Stimulated activated CD4-positive, alpha-beta T cell treated with anti-CD3 and anti-CD28 coated beads, Interleukin-1b, Interleukin-23, amount 100 ng/mL, for 24 hours (primary cell): ENCODE measurements at places on chromosomes 4 and X.

DNA sequence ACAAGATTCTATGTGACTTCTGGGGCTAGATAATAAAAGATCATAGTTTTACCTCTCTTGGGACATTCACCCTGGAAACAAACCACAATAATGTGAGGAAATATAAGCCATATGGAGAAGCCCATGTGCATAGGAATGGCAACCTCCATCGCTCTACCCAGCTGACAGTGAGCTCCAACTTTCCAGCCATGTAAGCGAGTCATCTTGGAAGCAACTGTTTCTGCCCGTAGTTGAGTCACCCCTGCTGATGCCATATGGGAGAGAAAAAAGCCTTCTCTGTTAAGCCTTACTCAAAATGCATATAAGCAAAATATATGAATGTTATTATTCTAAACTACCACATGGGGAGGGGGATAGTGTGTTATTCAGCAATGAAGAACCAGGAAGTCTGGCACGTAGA, 31.4 kb upstream of the RELL1 start:
- DNase-seq: no peak

DNA sequence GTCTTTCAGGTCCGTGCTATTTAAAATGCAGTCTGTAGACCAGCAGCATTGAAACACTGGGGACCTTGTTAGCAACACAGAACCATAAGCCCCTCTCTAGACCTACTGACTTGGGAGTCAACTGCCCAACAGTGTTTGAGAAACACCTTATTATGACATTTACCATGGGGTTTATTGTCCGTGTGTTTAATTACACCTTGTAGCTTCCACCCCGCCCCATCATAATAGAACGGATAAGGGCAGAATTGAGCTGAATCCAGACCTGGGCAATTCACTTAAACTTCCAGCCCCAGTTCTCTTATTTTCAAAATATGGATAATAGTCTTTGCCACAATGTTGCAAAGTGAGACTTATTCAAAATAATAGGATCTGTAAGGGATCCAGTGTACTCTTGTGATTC, 30.6 kb upstream of the CLNK start:
- no peak for DNase-seq

DNA sequence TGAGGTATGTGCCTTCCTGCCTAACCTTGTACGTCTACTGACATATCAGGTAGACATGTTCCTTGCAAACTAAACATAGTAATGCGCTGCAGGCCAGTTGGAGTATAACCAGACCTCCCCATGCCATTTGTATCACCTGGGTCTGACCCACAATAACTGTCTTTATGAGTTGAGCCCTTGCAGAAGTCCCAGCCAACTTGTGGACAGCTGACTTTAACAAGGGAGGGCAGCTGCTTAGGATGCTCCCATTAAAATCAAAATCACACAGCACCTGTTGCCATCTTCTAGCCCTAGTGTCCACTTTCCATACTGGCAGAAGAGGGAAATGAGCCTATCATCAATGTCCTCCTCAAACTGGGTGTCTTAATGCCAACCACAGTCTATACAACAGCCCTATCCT, 41.6 kb downstream of the KANTR start:
- no peak for DNase-seq

GRCh38 chr4:137025484-137026059, 506.7 kb downstream of the PCDH18 start:
- DNase-seq: no peak

GRCh38 chr4:64584981-64585557, 175.8 kb upstream of the TECRL start:
- no peak for DNase-seq

DNA sequence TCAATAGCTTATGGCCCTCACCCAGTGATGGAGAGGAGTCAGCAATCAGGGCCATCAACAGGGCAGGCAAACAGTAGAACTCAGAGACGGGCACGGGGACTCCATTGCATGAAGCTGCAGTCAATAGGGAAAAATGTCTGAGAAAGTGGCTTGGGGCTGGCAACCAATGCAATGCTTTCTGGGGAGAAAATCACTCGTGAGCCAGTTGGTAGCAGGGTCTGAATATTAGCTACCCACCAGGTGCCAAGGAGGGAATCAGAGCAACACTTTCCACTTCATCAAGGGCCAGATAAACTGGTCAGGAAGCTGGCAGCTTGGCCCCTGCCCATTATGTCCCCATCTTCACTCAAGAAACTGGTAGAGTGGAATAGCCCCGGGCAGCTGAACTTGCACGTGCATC, 80.7 kb downstream of the STARD8 start:
- DNase-seq: no peak

DNA sequence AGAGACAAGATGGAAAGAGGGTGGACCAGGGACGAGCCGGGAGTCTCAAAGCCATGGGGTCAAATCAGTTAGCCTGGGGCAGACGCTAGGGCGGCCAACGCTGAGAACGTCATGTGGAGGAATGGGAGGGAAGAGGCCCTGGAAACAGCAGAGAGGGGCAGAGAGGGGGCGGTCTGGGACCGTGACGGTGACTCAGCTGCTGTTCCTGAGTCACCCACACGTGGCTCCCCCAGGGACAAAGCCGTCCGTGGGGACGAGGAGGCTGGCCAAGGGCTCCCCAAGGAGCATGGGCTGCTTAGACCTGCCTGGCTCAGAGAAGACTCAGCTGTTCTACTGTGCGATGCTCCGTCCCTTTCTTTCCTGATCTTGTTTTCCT, 108.4 kb upstream of the LRPAP1 start:
- no peak for DNase-seq

DNA sequence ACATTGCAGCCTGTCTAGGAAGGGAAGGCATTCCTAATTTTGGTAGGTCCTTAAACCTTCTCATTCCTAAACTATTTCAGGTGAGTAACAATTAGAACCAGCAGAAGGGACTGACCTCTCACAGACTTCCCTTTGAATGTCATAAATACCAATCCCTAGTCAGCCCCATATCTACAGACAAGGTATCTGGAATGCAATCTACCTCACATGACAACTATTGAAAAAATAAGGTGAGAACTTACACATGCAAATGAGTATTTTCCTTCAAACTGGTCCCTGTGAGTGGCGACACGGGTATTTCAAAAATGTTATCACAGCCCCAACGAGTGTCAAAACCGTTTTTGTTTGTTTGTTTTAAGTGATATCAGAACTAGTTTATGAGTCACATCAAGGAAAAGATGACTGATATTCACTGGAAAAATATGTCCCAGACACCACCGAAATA, 102.4 kb upstream of the VCX2 start:
- no peak for DNase-seq

DNA sequence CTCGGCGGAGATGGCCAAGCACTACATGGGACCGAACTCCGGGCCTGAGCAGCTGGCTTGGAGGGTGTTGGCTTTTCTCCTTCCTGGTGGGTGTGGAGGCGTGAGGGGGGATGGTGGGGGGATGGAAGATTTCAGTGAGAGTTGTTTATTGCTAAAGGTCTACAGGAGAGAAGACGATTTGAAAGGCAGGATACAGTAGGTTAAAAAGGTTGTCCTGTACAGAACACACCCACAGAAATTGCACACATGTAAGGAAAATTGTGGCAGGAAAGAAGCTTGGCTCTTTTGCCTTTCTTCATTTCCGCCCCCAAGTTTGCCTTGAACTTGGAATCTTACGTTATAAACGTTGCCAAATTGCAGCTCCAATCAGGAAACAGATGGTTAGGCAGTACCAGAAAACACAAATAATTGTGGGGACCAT, 74.1 kb upstream of the STOX2 start:
- DNase-seq: no peak

DNA sequence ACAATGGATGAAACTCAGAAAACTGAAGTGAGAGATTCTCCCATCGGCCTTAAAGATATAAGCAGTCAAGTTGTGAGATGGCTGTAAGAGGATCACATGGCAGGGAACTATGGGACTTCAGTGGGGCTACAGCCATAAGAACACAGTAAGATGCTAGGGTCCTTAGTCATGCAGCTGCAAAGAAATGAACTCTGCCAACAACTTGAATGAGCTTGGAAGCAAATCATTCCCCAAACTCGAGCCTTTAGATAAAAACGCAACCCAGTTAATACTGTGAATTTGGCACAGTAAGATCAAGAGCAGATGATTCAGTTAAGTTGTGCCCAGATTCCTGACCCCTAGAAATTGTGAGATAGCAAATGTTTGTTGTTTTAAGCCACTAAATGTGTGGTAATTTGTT, 117.3 kb downstream of the FAM13A start:
- no peak for DNase-seq

- DNase-seq: no peak
Observed at GRCh38 chrX:24260842-24261550, 52.9 kb downstream of the SUPT20HL2 start.

DNA sequence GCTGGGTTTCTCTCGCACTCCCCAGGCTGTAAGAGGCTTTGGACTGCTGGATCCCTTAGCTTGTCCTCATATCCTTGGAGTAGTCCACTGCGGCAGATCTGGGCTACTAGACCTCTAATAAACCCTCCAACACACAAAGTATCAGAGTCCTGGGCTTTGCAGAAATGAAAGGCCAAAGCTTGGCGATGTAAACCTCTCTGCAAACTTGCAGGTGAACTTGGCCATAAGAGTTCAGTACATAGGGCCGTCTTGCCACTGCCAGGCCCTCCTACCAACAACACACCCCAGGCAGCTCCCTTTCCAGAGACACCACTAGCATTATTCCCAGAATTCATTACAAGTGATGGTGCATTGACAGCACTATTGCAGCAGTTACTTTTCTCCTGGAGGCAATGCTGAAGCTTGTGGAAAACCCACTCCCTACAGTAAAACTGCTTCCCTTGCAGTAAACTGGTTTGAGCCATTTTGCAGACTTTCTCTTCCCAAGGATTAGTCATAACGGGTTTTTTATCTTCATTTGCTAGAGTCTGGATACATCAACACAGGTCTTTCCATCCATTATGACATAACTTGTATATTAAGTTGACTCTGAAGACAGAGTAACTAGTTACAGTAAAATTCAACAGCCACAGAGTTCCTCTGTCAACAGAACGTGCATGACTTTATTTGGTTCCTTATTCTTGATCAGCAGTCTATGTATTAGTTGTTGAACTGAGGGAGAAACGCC, 2.4 kb downstream of the ANKRD50 start:
- no peak for DNase-seq

DNA sequence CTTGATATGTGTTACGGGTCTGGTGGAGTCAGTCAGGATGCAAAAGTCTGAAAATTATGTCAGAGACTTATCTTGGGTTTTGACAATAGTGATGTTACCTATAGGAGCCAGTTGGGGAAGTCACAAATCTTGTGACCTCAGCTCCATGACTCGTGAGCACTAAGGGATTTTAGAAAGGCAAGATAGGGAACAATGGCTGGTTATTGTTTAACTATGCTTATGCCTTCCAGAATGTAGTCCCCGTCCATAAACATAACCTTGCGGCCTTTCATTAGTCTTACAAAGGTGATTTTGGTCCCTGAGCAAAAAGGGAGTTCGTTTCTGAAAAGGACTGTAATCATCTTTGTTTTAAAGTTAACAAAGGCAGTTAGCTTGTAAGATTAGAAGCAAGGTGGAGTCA, 23.9 kb upstream of the GATB start:
- no peak for DNase-seq

GRCh38 chr4:40825014-40825838, 75.5 kb downstream of the NSUN7 start:
- DNase-seq: no peak

- DNase-seq: no peak
Observed at GRCh38 chr4:2874861-2875260, 31.2 kb downstream of the ADD1 start.

- DNase-seq: no peak
Observed at GRCh38 chrX:54817220-54817820, 9.8 kb downstream of the MAGED2 start.

GRCh38 chr4:100907465-100908454, 389.9 kb upstream of the EMCN start:
- no peak for DNase-seq

- DNase-seq: no peak
Observed at GRCh38 chr4:10108391-10108790, 8.2 kb downstream of the WDR1 start.

DNA sequence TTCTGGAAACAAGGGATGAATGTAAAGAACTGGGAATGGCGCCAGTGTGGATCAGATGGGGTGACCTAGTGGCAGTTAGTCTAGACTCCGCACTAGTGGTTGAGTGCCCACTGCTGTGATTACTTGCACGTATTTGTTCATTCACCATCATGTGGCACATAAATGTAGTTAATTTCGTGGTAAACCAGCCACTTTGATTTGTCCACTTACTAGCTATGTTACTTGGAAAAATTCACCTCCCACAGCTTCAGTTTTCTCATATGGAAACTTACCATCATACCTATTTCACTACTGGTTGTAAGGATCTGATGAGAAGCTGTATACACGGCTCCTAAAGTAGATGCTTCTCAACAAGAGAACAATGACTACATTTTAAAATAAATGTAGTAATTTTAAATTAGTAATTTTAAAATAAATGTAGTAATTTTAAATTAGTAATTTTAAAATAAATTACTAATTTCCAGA, 394 bp upstream of the DYNLT3 start:
- DNase-seq: no peak

DNA sequence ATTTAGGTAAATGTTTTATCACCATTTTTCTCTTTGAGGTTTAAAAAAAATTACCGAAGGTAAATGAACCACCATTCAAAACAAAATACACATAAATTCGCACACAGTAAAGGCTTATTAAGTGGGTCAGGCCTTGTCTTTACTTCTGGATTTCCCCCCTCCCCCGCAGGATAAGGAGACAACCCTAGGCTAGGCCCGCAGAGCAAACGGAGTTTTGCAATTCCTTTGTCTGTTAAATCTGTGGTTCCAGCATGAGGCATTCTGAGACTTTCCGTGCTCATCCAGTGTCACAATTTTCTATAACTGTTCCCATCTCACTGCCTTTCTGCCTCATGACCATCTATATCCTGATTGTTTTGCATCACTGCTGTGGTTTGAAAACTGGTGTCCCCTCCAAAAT, 307.4 kb downstream of the DCHS2 start:
- DNase-seq: no peak

DNA sequence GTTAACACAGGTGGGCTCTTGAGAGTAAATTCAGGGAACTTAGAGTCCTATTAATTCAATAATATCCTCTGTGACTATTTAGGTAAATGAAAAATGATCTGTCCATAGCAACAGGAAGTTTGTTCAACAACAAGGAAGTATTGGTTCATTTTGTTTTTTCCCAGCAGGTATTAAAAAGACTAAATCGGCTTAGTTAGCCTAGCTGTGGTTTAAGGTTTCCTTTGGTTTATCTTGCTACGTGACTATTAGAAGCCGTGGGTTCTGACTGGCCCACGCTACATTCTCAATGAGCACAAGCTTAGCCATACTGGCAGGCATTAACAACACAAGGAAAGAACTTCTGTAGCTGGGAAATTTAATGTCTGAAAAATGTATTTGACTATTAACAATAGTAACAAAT, 168.8 kb upstream of the HS3ST1 start:
- DNase-seq: no peak

DNA sequence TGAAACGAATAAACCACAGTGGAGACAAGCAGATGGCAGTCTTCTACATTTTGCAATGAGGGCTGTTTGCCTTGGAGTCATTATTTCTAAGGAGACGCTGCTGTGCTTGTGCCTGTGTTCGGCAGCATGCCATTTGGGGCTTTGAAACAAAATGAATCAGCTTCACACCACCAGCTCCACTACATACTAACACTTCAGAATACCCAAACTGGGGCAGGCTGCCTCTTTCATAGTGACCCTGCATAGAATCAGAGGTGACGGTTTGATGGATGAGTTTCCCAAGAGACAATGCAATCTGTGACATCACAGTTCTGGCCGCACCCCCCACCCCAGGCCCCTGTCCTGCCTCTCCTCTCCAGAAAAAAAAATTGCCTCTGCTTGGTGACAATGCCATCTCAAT, 57.1 kb upstream of the MID1 start:
- no peak for DNase-seq
